Activated CD4-positive, CD25-positive, alpha-beta regulatory T cell treated with anti-CD3 and anti-CD28 coated beads, Interleukin-2, amount 50 U/mL, for 16 hours (primary cell): ENCODE measurements at places on chromosomes 16 and 17.
A peak's percentile ranks its signal among the peaks of the same experiment; 100 is the strongest.

DNA sequence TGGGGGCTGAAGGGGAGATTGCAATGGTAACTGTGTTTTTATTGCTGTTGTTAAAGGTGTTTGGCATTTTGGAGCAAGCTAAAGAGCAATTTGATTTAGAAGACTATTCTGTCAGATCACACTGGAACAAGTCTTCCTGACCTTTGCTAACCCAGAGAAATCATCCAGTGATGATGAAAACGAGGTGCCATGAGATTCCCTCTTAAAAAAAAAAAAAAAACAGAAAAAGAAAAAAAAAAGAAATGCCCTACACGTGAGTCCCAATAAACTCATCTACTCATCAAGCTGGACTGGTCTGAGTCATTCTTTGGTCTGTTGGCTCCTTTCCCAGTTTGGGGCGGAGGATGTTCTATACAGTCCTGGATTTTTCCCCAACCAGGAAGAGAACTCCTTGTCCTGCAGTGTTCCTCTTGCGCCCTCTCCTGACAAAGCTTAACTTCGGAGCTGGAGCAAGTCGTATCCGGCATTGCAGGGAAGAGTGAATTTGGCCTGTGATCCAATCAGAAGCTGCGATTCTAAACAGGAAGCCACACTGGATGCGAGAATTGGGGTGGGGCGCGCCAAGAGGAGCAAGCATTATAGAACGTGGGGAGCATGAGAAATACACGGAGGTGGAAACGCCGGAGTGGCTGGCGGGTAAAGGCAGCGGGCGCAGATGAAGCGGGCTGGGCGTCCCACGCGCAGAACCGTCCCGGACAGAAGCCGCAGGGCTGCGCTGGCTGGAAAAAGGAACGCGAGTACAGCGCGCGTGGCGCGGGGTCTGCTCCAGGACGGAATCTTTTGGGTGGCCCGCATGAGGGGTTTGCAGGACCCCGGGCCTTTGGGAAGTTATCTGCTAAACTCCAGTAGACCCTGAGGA is 22.4 kb upstream of the CRYM start:
- DNase-seq, result no peak

DNA sequence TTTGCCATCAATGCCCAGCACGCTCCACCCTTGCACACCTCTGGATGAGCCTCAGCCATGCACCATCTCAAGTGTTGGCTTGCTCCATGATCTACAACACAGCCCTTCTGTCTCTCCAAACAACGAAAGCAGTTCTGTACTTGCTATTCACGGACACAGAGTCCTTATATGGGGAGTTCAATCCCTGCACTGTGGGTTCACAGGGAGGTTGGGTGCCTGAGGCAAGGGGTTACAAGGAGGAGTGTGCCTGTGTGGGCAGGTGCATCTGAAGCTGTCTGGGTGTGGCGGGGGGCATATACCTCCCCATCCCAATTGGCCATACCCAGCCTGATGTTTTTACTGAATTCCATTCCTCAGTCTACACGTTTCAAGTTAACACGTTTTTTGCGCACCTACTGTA is 5.6 kb downstream of the RUNDC3A start:
- no peak for DNase-seq

GRCh38 chr16:88451586-88452481 is 1.2 kb upstream of the ZFPM1 start:
- DNase-seq, result no peak

- DNase-seq, result no peak
These were observed 169.8 kb downstream of the MRTFB start for GRCh38 chr16:14240964-14241363.

GRCh38 chr16:28326881-28327610 is 34.7 kb downstream of the SBK1 start:
- DNase-seq, result peak; percentile 49

- no peak for DNase-seq
These were observed 24.0 kb downstream of the METRNL start for GRCh38 chr17:83103200-83103942.
